HS-27A (cell line): ENCODE measurements at places on chromosomes 16 and 17.

GRCh38 chr16:52929478-52930400 is 123.0 kb downstream of the CHD9NB start:
- no peak for DNase-seq

DNA sequence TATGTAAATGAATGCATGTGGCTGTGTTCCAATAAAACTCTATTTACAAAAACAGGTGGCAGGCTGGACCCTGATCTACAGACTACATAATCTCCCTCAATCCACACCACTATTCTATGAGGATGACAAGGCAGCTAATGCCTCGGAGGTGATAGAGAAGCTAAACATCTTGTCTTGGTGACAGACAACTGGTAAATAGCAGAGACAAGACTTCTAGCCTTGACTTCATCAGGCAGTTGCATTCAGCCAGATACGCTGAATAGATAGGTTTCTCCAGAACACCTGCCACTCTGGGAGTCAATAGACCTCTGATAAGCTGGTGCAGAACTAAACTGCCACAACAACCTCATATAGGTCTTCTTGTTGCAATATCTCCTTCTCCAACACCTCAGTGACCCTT is 3.3 kb downstream of the ATPAF2 start:
- DNase-seq, result no peak

GRCh38 chr16:17461951-17462729 is 8.6 kb downstream of the XYLT1 start:
- DNase-seq, result no peak

GRCh38 chr16:56281249-56281805 is 90.0 kb downstream of the GNAO1 start:
- DNase-seq, result no peak

DNA sequence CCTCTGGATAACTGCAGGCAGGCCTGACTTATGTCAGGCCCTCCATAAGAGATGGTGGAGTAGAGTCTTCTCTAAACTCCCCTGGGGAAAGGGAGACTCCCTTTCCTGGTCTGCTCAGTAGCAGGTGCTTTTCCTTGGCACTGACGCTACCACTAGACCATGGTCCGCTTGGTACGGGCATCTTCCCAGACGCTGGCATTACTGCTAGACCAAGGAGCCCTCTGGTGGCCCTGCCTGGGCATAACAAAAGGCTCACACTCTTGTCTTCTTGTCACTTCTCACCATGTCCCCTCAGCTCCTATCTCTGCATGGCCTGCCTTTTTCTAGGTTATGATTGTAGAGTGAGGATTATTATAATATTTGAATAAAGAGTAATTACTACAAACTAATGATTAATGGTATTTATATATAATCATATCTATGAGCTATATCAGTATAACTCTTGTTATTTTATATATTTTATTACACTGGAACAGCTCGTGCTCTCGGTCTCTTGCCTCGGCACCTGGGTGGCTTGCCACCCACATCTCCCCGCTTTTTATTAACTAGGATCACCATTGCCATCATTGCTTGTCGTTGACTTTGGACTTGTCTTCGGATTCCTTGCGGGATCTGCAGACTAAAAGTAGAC is 59.8 kb upstream of the ARL4D start:
- DNase-seq, result no peak
